ENCODE measurements at places on chromosomes 11 and 22.

DNA sequence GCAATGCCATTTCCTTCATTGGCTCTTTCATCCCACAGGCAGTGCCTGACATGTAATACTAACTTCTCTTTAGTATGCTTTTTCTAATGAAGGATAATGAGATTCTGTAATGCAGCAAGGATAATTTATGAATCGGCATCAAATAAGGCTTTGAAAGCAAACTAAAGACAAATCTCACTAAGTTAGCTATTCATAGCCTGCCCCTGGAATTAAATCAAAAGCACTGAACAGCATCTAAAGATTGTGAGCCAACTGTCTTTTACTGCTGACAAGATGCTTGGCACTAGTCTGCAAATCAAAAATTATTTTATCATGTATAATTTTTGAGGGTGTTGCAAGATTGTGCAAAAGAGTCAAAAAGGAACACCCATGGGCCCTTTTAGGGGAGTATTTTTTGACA, 265.0 kb downstream of the CASP12 start:
- DNase-seq, result no peak

- DNase-seq, result no peak
These were observed 28.7 kb downstream of the TPBGL start for GRCh38 chr11:75269367-75269660.

DNA sequence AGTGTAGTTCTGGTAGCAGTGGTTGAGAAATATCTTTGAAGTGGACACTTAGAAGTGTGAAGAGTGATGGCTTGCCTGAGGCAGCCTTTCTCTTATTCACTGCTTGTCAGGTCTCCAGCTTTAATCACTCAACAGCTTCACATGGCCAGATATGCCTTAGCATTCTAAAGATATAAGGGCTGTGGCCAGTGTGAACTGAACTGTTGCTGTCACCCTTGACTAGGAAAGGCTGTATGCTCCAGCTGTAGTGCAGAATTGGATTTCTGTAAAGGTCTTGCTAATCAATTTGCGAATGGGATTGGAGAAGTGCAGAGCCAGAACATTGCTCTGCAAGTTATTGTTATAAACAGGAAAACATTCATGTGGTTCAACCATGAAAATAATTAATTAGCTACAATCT, 266.7 kb downstream of the TMEM135 start:
- no peak for DNase-seq

- DNase-seq, result no peak
These were observed 109.2 kb upstream of the MTMR2 start for GRCh38 chr11:96033095-96033494.

GRCh38 chr11:93039531-93040240, 70.2 kb downstream of the MTNR1B start:
- no peak for DNase-seq

GRCh38 chr11:121892131-121892681, 223.8 kb downstream of the BLID start:
- no peak for DNase-seq

DNA sequence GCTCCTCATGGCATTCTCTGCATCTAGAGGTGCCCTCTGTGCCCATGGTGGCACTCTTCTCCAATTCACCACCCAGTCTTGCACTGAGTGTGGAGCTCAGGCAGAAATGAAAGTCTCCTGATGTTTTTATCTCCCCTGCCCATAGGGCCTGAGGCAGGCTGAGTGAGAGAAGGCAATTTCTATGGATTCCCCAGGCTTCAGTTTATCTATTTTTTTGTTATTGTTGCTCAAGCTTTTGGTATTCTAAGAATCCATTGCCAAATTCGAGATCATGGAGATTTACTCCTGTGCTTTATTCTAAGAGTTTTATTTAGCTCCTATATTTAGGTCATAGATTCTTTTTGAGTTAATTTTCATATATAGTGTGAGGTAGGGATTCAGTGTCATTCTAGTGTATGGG, 40.7 kb downstream of the TSPAN18 start:
- DNase-seq, result no peak

DNA sequence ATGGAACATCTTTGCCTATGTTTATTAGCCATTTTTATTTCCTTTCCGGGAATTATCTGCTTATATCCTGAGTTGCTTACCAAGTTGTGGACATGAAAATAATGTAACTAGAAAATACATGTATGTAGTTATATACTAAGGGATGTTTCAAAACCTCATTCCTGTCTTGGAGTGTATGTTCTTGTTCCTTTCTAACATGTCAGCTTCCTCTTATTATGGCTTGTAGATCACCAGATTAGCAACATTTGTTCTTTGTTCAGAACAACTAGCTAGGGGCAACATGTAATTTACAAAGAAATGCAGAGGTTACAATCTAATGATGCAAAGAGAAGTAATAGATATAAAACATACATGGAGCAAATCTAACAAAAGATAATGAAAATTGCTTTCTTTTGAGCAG, 13.1 kb upstream of the TMEM123 start:
- no peak for DNase-seq

GRCh38 chr11:24093375-24093774, 403.5 kb upstream of the LUZP2 start:
- DNase-seq, result no peak

- peak; percentile 43 for DNase-seq
These were observed 85.1 kb downstream of the BARX2 start for GRCh38 chr11:129460714-129461113.

DNA sequence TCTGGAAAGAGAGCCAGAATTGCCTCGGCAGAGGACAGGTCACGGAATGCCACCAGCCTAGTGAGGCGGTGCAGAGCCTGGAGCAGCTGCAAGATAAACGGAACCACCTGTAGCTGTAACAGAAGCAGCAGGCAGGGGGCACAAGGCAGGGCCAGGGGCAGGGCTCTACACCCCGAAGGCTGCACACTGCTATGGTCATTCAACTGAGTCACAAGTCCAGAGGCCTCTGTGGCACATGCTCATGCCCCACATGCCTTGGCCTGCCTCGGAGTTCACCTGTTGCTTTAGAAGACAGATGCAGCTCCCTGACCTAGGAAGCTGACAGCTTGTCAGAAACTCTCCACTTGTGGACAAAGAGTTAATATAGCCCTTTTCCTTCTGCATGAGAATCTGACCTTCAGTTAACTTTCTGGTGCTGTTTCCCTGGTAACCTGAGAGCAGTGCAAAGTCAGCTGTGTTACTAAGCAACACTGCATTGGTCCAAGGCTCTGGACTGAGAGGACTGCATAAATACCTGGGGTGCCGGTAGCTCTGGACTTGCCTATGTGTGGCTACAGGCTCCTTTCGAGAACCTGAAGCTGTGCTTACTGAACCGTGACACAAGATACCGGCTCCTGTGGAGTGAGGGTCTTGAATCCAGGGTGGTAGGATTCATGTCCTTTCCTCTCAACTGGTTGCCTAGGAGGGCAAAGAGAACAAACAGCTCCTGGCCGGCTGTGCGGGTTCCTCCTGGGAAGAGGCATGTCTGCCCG, 10.5 kb downstream of the COMMD9 start:
- no peak for DNase-seq

- DNase-seq, result no peak
These were observed 75.2 kb downstream of the MN1 start for GRCh38 chr22:27726331-27726685.

DNA sequence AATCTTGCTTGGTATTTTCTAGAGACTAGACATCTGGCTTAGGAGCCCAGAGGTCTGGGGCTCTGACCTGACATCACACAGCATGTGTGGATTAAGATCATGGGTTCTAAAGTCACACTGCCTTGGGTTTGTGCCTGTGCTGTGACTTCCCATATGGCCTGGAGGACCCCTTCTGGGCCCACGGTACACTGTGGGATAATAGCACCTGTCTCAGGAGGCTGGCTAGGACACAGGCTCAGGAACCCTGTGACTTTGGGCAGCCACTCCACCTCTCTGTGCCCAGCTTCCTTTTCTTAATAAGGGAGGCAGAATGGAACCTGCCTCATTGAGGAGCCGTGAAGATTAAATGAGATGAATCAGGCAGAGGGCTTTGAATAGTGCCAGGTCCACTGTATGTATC, 99.2 kb upstream of the B3GAT1 start:
- DNase-seq, result no peak

DNA sequence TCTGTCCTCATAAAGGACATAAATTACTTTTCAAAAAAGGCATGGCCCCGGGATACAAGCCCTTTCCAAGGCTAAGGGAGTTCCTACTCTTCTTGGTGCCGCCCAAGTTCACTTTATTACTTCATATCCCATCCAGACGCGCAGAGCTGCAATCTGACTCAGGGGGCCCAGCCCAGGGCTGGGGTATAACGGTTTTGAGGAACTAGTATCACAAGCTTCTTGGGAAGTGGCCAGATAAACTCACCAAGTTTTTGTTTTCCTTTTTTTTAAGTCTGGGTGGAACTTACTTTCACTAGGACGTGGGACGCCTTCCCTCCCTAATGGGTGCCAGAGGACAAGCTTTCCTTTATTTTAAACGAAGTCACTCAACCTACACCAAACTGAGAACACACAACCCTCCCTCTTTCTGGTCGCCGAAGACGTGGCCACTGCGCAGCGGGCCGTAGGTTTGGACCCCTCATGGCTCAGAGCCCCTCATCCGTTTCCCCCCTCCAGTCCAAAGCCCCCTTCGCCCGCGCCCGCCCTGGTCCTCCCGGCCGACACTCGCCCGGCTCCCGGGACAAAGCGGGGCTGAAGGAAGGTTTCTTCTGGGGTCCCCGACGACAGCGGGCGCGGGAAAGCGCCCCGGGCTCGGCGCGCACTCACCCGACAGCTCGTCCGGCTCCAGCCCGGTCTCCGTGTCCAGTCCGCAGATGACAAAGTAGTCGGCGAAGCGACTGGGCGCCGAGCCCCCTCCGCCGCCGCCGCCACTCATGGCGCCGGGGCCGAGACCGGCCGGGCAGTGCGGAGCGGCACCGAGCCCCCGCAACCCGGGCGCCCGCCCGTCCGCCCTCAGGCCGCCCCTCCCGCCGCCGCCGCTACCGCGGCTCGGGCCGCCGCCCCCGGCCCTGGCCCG, 587 bp downstream of the DENND5A start:
- peak; percentile 37 for DNase-seq

GRCh38 chr11:30197869-30198268, 32.9 kb upstream of the FSHB start:
- DNase-seq, result no peak

DNA sequence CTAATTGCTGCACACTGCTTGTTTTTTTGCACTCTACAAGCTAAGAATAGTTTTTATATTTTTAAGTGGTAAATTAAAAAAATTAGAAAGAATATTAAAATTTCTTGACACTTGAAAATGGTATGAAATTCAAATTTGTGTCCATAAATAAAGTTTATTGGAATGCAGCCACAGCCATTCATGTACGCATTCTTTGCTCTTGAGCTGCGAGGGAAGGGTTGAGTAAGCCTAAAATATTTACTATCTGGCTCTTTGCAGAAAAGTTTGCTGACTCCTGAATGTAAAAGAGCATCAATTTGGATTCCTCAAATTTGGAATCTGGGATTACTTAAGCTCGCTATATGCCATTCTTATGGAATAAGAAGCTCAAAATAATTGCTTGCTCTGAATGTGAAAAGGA, 3.4 kb upstream of the ADAMTS8 start:
- DNase-seq, result no peak

DNA sequence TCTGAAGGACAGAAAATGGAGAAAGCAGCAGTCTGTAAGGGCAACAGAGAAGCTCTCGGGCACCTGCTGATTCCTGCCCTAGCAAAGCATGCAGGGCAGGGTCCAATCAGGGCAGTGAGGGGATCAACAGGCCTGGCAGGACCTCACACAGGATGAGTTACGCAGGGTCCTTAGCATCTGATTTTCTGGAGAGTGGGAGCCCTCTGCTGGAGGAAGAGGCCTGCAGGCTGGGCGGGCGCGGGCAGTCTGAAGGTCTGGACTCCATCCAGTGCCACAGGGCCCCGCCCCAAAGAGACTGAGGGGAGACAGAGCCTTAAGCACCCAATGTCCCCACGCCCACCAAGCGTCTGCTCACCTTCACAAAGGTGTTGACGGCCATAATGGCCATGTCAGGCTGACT, 28.9 kb downstream of the AP1B1 start:
- peak; percentile 65 for DNase-seq

DNA sequence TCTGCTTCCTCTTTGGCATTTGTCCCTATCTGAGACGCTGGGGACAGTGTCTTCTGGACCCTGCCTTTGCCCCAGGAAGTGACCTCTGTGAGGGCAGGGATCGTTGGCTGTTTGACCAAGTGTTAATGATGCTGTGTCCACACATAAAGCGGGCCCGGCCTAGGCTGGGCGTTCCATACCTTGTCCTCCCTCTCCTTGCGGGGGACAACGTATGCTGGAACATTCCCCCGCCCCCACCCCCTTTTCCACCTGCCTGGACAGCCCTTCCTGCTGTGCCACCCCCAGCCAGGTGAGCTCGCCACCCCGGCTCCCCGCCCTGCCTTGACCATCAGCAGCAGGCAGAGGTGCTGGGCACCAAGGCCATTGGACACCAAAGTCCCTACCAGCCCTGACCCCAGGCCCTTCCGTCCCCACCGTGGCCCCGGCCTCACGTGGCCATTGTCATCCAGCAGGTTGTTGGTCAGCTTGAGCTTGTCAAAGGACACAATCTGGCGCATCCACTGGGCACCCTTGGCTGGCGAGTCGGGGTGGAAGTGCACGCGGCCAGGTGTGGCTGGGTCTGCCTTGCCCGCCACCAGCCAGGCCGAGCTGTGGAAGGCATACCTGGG, 4.1 kb upstream of the NUDT8 start:
- no peak for DNase-seq

DNA sequence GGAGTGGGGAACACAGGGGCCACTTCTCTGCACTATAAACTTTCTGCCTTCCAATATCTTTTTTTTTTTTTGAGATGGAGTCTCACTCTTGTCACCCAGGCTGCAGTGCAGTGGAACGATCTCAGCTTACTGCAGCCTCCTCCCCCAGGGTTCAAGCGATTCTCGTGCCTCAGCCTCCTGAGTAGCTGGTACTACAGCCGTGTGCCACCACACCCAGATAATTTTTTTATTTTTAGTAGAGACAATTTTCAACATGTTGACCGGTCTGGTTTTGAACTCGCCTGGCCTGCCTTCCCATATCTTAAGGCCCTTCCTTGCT, 1.7 kb downstream of the SLC3A2 start:
- no peak for DNase-seq

GRCh38 chr11:30586251-30587144, at the start of gene MPPED2:
TSS of gene MPPED2 (minus strand) at chr11:30586353. CDS start at chr11:30580373, 5,980 bp downstream.
- peak; percentile 36 for DNase-seq

- no peak for DNase-seq
These were observed 5.4 kb downstream of the PDE2A start for GRCh38 chr11:72668629-72669347.
